Brain microvascular endothelial cell (primary cell): ENCODE measurements at places on chromosomes 4 and X.

DNA sequence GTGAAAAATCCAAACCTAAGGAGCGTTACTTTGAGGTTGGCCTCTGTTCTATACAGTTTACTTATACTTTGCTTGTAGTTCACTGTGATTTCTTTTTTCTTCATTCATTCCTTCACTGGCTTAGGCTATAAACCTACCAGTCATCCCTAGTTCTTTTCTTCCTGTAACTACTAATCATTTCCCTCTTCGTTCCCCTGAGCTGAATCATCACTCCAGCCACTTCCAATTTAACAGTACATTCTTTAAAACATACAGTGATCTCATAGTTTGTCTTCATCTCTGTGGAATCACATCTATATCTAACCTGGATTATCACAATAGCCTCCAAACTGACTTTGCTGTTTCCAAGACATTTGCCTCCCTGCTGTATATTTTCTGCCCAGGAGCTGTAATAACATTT is 25.2 kb upstream of the NPFFR2 start:
- peak; percentile 40 for DNase-seq

GRCh38 chr4:130147641-130148040 is 1051.7 kb downstream of the C4orf33 start:
- no peak for DNase-seq

GRCh38 chrX:71541210-71542022 is 8.5 kb downstream of the OGT start:
- peak; percentile 13 for DNase-seq

GRCh38 chrX:78322863-78323262 is 4.5 kb downstream of the CYSLTR1 start:
- no peak for DNase-seq

DNA sequence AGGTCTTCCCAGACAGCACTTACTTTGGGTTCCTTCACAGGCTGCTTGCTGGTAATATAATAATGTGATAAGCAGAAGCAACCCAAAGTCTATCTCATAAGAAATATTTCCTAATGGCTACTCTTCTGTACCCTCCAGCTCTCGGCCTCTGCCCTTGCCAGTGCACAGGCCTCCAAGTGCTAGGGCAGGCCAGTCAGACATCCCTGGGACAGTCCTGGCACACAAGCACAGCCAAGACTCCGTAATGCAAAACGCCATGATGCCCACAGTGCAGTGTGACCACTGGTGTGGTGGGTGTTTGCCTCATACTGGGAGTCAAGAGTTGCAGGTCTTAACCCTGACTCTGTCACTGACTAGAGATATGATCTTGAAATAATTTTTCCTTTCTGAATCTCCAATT is 35.1 kb downstream of the RNF150 start:
- no peak for DNase-seq

GRCh38 chrX:20432048-20432447 is 165.3 kb upstream of the RPS6KA3 start:
- peak; percentile 31 for DNase-seq

DNA sequence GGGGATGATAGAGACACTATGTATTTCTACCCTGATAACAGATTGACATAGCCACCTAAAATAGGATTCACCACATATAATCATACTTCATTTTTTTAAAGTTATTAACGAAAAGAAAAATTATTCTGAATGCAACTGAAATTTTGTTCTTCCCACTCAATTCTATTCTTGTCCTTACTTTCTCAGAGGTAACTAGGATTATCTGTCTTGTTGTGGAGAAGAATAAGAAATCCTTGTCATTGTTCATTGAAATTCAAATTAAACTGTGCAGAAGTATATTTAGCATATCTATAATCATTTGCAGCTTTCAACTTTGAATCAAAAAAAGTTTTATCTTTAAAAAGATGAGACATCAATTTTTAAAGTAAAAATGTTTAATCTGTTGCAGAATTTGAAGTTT is 40.4 kb upstream of the PRR27 start:
- no peak for DNase-seq

DNA sequence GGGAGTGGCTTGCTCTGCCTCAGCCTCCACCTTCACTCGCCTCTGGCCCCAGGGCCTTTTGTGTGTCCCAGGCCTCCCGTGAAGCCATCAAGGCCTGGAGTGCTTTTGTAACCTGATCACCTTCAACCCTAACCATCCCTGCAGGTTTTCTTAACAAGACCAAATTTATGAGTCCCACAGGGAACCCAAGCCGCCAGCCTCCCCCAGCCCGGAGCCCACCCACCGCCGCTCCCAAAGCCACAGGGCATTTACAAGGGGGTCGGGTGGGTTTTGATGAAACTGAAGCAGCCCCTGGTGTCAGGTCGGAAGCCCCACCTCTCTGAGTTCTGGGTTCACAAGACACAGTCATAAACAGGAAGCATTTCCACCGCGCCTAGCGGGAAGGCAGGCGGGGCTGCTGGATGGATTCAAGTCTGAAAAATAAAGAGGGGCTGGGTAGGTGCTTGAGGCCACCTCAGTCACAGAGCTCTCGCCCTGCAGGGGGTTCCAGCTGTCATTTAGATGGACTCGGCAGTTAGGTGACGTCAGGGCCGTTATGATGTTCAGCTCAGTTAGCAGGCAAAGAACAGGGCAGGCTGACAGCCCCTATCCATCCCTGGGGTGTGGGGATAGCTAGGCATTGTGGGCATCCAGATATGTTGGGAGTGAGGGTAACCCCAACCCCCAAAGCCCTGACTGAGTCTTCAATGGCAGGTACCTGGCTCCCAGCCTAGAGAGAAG is 128.5 kb downstream of the BCOR start:
- no peak for DNase-seq

- no peak for DNase-seq
Observed at GRCh38 chr4:89703829-89704590, 133.0 kb downstream of the SNCA start.

- DNase-seq: no peak
Observed at GRCh38 chr4:94595880-94596483, 144.2 kb downstream of the PDLIM5 start.

DNA sequence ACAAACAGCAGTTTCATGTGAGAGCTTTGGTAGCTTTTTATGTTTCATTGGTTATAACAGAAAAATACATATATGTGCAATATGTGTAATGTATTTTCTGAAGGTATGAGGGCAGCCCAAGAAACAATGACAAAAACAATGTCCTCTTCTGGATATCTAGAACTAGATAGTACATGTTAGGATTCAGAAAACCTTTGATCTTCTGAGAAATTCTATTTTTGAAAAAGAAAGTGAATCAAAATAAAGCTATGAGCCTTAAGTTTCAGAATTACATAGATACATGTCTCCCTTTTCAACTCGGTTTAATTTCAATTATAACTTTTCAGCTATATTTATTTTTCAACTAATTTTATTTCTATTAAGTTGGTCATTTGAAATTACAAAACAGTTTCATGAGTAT is 131.9 kb downstream of the REELD1 start:
- DNase-seq: no peak

DNA sequence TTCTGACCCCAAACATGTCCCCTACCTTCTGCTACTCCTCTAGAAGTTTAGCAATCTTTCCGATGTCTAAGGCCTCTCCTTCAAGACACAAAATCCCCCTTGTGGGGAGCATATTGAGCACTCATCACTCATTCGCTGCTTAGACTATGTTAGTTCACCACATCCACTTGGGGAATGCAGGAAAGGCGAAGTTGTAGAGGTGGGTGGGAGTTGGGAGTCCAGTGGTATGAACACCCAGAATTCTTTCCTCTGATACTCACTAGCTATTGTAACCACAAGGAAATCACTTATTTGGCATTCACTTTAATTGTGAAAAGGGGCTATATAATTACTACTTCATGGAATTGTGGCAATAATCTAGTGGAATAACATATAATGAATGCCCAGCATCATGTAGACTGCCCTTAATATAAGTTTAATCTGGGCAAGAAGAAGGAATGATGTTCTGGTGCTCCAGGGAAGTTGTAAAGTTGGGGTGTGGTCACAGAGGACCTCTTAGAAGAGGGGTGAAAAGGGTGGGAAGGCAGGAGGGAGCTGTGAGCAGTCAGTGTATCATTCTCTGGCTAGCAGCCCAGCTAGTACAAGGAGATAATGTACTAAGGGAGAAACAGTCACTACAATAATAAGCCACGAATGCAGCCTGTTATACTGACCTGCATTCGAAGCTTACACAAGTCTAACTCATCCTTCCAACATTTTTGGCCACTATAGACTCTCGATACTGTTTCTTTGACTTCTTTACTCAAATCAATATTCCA is 468.2 kb upstream of the DIPK2B start:
- peak; percentile 94 for DNase-seq

DNA sequence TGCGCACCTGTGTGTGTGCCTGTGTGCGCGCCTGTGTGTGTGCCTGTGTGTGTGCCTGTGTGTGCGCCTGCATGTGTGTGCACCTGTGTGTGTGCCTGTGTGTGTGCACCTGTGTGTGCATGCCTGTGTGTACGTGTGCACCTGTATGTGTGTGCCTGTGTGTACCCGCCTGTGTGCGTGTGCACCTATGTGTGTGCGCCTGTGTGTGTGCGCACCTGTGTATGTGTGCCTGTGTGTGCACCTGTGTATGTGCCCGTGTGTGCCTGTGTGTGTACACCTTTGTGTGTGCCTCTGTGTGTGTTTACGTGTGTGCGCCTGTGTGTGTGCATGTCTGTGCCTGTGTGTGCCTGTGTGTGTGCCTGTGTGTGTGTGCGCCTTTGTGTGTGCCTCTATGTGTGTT is 33.5 kb downstream of the ZFP42 start:
- no peak for DNase-seq

DNA sequence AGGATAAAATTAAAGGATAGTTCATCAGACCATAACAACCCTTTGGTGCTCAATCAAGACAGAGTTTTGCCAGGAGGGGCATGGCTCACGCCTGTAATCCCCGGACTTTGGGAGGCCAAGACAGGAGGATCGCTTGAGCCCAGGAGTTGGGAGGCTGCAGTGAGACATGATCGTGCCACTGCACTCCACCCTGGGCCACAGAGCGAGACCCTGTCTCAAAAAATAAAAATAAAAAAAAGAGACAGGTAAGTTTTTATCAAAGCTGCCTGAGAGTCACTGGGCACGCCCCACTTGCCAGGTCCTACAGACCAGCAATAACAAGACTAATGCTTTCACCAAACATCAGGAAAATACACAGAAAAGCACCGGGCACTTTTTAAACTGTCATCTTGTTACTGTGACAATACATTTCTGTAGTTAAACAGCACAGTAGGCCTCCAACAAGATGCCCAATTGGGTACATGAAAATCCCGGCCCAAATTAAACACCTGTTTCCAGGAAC is 765 bp downstream of the CFAP97 start:
- no peak for DNase-seq

GRCh38 chr4:127881563-127881864 is 821 bp downstream of the PLK4 start:
- no peak for DNase-seq

GRCh38 chrX:48971249-48972219 is at the start of gene KCND1:
Gene KCND1 (minus strand): TSS chrX:48971844. CDS start chrX:48970271, 1,573 bp downstream.
- peak; percentile 2 for DNase-seq

GRCh38 chrX:18668071-18668835 is 3.7 kb downstream of the RS1 start:
- no peak for DNase-seq

DNA sequence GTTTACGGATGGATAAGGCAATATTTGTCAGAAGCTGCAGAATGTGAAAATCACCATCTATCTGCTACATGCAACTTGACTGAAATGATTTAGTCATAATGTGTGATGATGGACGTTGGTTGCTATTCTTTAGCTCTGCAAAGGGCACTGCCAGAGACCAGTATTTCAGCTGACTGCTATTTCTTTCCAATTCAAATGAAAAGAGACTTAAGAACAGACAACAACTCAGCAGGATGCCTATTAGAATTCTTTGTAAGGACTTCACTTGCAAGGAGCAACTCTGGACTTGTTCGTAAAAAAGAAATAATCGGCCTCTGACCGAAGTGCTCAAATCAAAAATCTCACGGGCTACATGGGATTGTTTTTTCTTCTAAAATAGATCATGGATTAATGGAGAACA is 262.7 kb downstream of the DHX15 start:
- DNase-seq: no peak

- DNase-seq: no peak
Observed at GRCh38 chr4:81650606-81651242, 179.0 kb upstream of the RASGEF1B start.

GRCh38 chr4:20679951-20680350 is 20.3 kb upstream of the PACRGL start:
- peak; percentile 3 for DNase-seq

DNA sequence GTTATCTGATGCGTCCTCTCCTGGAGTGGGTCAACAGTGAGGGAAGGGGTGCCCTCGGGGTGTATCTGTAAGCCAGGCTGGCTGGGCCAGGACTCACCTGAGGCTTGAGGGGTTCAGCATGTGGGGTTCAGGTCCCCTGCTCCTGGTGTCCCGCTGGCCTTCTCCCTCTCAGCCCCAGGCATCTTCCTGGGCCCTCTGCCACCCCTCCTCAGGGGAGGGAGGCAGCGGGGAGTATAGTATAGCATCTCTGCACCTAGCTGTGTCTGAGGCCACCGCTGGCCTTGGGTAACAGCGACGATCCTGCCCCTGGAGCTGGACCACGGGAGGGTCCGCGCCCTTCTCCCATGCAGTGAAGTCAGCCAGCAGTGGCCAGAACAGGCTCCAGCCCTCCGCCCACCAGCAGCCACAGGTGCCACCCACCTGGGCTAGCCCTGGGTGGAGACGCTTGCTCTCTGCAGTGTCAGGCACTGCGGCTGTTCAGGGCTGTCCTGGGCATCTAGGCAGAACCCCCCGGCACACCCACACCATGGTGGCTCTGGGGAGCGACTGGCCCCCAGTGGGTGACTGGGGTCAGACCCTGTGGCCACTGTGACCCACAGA is 110.7 kb upstream of the NKX1-1 start:
- DNase-seq: no peak

- no peak for DNase-seq
Observed at GRCh38 chrX:70774223-70774622, 134.3 kb downstream of the TEX11 start.

GRCh38 chr4:32752962-32753361 is 2032.8 kb downstream of the PCDH7 start:
- DNase-seq: no peak

GRCh38 chrX:118520216-118521206 is 24.9 kb downstream of the DOCK11 start:
- peak; percentile 51 for DNase-seq
